Aorta (tissue), 5 donors: ENCODE measurements at places on chromosomes 1 and 21. TPM values are rescaled to one million over a fixed set of nuclear protein-coding genes. Genes with fewer than 3 reads are reported as not detected.

DNA sequence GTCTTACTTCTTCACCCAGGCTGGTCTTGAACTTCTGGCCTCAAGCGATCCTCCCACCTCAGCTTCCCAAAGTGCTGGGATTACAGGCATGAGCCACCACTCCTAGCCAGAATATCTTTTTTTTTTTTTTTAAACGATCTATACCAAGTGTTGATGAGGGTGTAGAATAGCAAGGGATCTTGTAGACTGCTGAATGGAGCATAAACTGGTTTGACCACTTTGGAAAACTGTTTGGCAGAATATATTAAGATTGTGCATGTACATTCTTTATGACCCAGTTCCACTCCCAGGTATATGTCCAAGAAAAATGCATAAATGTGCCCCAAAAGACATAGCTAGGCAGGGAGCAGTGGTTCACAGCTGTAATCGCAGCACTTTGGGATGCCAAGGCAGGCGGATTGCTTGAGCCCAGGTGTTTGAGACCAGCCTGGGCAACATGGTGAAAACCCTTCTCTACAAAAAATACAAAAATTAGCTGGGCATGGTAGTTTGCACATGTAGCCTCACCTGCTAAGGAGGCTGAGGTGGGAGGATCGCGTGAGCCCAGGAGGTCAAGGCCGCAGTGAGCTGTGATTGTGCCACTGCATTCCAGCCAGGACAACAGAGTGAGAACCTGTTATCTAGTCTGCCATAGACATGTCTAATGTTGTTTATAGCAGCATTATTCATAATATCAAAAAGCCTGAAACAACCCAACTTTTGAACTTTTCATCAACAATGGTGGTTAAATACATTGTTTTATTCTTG, 184.0 kb downstream of the VPS13D start:
- no peaks in the 10 kb centered on the region for H3K27me3 ChIP-seq
- H3K4me3 ChIP-seq, result no peak overlapping the region
- DNase-seq, result no peak

DNA sequence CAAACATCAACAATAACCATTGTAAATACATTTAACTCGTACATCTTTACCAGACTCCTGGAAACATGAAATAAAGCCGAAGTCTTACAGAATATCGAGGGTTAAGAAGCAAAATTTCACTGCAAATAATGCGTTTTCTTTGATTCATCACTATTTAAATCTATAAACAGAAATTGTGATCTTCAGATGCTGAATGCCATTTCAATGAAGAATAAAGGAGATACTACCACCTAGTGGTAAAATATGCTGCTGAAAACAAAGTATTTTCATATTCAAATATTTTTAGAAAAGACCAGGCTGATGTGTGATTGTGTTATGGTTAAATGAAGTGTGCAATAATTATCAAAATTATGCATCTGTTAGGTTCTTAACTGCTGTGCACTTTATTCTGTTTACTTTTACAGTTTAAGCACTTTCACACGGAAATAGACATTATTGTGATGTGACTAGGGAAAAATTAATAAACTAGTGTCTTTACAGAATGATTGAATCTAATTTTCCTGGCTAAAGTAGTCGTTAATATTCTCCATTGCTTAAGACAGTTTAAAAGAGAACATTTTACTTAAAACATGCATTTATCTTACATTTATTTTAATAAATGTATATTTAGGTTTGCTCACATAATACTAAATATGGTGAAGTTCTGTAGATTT, 1093.1 kb downstream of the MRPL39 start:
- H3K4me3 ChIP-seq, result no peak overlapping the region
- H3K27me3 ChIP-seq, result no peaks in the 10 kb centered on the region
- H3K4me1 ChIP-seq, result no peaks in the 10 kb centered on the region

- no peaks in the 10 kb centered on the region for H3K36me3 ChIP-seq
- H3K4me1 ChIP-seq, result no peaks in the 10 kb centered on the region
- H3K27ac ChIP-seq, result no peak overlapping the region
- peak overlapping the region; percentile 10 for H3K4me3 ChIP-seq
- DNase-seq, result peak; percentile 87
- no peaks in the 10 kb centered on the region for H3K27me3 ChIP-seq
Measured at GRCh38 chr1:153533689-153534201, 2.0 kb downstream of the S100A6 start.

- no peaks in the 10 kb centered on the region for H3K4me1 ChIP-seq
- no peak overlapping the region for H3K4me3 ChIP-seq
Measured at GRCh38 chr1:36420409-36420808, 22.7 kb upstream of the LSM10 start.

DNA sequence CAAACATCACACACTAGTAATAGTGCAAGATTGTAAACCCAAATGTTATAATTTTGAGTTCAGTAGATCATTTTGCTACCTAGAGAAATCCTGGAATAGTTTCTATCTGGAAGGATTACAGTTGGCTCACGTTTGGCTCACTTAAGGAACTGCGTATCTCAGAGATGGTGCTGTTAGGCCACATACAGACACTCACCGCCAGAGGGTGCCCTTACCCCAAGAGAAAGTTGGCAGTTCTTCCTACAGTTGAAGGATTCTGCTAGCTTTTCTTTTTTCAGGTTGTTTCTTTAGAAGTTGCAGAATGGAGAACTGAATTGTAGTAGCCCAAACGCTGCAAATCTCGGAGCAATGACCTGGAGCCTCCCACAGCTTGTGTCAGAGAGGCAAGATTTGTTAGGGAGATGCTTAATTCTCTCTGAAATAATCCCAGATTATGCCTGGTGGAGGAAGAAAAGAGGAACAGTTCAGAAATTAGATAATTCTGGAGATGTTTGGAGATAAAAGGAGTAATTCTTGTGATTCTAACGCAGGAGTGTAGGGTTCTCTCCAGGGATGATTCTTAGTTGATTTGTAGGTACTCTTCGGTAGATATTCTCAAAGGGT, 87.9 kb upstream of the PAPPA2 start:
- no peaks in the 10 kb centered on the region for H3K27me3 ChIP-seq
- H3K27ac ChIP-seq, result no peak overlapping the region
- no peaks in the 10 kb centered on the region for H3K4me1 ChIP-seq
- no peaks in the 10 kb centered on the region for H3K36me3 ChIP-seq
- DNase-seq, result peak; percentile 85

ALX3 gene
- total RNA-seq, result not detected

CNR2 gene
- 0.15 TPM for total RNA-seq

DNA sequence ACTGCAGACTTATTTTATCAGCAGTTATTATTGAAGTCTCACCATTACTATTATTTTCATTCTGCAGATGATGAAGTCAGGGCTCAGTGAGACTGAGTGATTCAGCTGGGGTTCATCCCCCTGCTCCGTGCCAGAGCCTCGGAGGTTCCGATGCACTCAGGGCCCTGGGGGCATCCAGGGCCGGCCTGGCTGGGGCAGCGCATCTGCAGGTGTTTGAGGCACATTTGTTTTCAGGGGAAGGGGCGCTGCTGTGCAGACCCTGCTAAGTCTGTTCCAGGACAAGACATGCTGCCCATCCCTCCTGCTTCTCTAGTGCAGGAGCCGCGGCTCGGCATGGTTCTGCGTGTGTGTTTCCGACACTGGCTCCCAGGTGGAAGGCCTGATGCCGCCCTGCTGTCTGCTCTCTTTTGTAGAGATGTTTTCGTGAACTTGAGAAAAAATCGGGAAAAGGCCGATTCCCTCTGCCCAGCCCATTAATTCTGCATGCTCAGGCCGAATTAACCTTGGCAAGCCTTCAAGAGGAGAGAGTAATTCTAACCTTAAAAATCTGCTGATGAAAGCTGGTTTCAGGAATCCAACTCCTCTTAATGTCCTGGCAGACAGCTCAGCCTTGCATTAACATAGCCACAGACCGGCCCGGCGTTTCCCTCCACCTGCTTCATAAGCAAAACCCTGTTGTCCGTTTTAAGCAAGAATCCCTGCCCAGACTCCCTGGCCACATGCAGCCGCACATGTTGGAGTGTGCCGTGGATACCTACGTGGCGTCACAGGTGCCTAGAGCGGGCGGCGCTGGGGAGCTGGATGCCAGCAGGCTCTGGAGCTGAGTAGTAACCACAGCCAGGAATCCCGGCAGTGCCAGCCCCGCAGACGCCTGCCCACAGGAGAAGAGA, 316.0 kb upstream of the VAMP3 start:
- H3K36me3 ChIP-seq, result no peaks in the 10 kb centered on the region
- no peak for DNase-seq
- H3K27me3 ChIP-seq, result no peaks in the 10 kb centered on the region

MMEL1 gene
- 2.4 TPM for total RNA-seq

DNA sequence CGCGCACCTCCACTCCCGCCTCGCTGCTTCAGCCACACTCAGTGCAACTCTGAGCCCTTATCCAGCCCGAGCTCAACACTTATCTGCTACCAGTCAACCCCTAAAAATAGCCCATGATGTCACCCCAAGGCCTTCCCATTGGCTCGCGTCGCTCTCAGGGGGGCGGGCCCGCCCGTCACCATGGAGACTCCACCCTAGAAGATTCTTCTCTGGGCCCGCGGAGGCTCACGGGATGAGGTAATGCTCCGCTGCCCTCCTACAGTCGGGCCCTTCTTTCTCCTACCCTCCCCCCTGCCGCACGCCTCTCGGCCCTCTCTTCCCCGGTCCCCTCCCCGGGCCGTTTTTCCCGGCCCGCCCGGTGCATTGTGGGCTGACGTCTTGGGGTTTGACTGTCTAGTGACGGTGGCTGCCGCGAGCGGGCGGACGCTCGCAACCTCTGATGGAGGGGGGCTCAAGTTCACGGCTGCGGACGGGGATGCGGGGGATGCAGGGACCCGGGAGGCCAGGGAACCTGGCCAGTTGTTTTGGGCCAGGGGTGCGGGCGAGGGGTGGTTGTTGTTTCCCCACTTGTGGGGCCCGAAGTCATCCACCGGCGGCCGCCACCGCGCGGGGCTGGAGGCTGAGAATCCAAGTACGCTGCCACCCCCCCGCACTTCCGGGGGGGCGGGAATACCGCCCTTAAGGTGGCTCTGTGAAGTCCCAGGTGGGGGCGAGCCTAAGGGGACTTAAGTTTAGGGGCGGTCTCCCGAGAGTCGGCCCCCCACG, at the start of gene JUN:
Gene JUN (minus strand): TSS at position 55 of the 765 bp plus-strand sequence. CDS start 977 bp downstream, outside the sequence.
- H3K27me3 ChIP-seq, result no peaks in the 10 kb centered on the region
- H3K27ac ChIP-seq, result peak within 1 kb of the TSS; percentile 100
- H3K36me3 ChIP-seq, result no peaks in the 10 kb centered on the region
- H3K4me3 ChIP-seq, result peak within 1 kb of the TSS; percentile 94

DNA sequence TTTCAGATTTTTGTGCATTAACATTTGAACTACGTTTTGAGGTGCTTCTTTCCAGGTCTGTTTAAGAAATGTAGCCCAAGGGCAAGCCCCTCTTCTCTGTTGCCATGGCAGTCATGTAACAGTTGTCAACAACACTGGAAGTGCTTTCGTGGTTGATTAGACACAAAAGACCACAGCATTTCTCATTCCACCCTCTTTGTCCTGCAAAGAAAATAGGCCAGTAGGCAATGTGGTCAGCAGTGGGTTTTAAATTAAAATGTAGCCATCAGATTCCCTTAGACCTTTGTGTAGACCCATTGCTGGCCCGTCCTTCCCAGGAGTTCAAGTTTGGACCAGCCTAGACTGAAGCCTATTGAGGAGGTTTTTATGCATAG, 35.4 kb downstream of the VANGL1 start:
- H3K4me1 ChIP-seq, result no peaks in the 10 kb centered on the region
- H3K27me3 ChIP-seq, result no peaks in the 10 kb centered on the region
- DNase-seq, result no peak

LCE1E gene
- not detected for total RNA-seq

TBX19 gene
- 8.8 TPM for total RNA-seq

DNA sequence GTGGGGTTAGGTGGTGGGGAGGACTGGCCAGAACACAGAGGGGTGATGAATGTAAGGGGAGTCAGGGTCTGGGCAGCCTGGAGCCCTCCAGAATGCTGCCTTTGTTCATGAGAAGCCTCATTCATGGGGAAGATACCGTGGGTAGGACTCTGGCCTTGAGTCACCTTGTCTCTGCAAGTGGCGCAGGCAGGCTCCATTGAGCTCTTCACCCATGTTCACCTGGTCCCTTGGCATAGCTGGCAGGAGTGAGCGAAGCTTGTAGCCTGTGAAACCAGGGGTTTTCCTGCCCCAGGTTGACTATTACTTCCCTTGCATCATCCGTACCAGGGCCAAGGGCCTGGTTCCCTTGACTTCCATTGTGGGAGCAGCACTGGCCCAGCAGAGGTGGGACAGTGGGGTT, 25.8 kb downstream of the SOX13 start:
- H3K36me3 ChIP-seq, result no peaks in the 10 kb centered on the region
- no peaks in the 10 kb centered on the region for H3K27me3 ChIP-seq
- peak; percentile 22 for DNase-seq
- no peaks in the 10 kb centered on the region for H3K4me1 ChIP-seq
- H3K4me3 ChIP-seq, result no peak overlapping the region
- no peak overlapping the region for H3K27ac ChIP-seq

- no peak overlapping the region for H3K27ac ChIP-seq
- no peak for DNase-seq
- no peaks in the 10 kb centered on the region for H3K36me3 ChIP-seq
- no peak overlapping the region for H3K4me3 ChIP-seq
Measured at GRCh38 chr1:5341471-5341870, 650.8 kb downstream of the NPHP4 start.

BRDT gene
- total RNA-seq, result not detected

KRTAP21-2 gene
- total RNA-seq, result not detected

DNA sequence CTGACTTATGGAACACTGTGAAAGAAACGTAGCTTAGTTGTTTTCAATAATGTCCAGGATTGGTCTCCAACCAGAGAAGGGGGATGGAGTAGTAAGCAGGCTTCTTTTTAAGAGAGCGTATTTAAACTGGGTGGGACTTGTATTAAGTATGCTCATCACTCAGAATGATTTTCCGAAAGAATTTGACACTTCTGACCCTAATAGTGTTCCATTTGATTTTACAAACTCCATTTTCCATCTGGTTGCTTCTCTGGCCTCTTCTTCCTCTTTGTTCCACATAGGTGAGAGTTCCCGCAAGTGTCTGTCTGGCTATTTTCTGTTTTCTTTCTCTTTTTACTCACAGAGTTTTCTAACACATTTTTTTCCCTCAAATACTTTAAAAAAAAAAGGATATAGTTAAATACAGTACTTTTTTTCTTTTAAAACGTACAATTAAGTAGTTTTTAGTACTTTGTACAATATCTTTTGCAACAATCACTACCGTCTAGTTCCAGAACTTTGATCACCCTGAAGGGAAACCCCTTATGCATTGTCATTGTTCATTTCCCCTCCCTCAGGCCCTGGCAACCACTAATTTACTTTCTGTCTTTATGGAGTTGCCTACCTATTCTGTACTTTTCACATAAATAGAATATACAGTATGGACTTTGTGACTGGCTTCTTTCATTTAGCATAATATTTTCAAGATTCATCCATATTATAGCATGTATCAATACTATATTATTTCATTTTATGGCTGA, 67.0 kb downstream of the RASAL2 start:
- H3K27me3 ChIP-seq, result no peaks in the 10 kb centered on the region
- no peaks in the 10 kb centered on the region for H3K4me1 ChIP-seq
- H3K27ac ChIP-seq, result no peak overlapping the region
- DNase-seq, result no peak
